ENCODE measurements at places on chromosomes 13 and 19.
A peak's percentile ranks its signal among the peaks of the same experiment; 100 is the strongest.

- H3K27ac ChIP-seq: no peak overlapping the region
- ATAC-seq: no peak
- H3K4me3 ChIP-seq: no peak overlapping the region
- peaks cover 14% of the 10 kb centered on the region for H3K36me3 ChIP-seq
- peaks cover 42% of the 10 kb centered on the region for H3K4me1 ChIP-seq
Measured at GRCh38 chr13:41956272-41956671, 4.6 kb downstream of the VWA8 start.

DNA sequence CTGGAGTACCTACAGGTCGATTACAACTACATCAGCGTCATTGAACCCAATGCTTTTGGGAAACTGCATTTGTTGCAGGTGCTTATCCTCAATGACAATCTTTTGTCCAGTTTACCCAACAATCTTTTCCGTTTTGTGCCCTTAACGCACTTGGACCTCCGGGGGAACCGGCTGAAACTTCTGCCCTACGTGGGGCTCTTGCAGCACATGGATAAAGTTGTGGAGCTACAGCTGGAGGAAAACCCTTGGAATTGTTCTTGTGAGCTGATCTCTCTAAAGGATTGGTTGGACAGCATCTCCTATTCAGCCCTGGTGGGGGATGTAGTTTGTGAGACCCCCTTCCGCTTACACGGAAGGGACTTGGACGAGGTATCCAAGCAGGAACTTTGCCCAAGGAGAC, 4.7 kb downstream of the SLITRK5 start:
- H3K27ac ChIP-seq: no peak overlapping the region
- H3K36me3 ChIP-seq: no peaks in the 10 kb centered on the region
- peaks cover 8% of the 10 kb centered on the region for H3K4me1 ChIP-seq
- H3K4me3 ChIP-seq: no peak overlapping the region
- no peak for ATAC-seq
- H3K27me3 ChIP-seq: peaks cover 62% of the 10 kb centered on the region

DNA sequence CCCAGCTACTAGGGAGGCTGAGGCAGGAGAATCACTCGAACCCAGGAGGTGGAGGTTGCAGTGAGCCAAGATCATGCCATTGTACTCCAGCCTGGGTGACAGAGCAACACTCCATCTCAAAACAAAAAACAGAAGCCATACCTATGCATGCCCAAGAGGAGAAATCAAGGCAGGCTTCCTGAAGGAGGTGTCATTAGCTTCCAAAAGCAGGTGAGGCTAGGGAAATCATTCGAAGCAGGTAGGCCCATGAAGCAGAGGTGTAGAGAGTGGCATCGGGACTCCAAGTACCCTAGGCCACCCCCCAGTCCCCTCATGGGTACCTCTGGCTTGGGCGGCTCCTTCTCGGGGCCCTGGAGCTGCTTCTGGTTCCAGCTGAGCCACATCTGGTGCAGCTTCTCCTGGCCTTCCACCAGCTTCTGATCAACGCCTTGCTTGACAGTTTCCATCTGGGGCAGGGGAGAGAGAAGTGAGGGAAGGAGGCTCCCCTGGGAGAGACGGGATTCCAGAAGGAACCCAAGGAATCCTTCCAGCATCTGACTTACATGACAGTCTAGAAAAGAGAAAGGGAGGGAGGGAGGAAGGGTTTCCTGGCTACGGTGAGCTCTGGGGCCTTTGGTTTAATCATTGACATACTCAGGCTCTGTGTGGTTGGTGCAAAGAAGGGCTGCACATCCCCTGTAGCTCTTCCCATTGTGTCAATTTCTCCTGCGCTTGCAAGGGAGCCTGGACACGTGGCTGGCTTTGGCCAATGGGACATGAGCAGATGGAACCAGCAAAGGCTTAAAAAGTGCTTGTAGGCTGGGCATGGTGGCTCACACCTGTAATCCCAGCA, 13.1 kb upstream of the TICAM1 start:
- H3K27me3 ChIP-seq: no peaks in the 10 kb centered on the region
- peaks cover 24% of the 10 kb centered on the region for H3K4me1 ChIP-seq
- ATAC-seq: no peak
- peaks cover 49% of the 10 kb centered on the region for H3K36me3 ChIP-seq

DNA sequence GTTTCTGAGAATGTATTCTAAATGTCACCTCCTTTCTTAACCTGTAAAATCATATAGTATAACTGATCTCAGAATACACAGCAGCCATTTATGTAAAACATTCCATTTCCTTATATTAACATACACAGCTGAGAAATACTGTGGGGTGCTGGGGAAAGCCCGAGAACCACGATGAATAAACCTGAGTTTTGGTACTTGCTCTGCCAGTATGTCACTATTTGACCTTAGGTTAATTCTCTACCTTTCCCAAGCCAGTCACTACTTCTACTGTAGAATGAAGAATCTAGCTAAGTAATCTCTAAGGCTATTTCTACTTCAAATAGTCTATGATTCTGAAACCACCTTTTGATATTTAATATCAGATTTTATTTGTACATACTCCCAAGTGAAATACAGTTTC, 173.7 kb downstream of the TBC1D4 start:
- H3K4me3 ChIP-seq: peak overlapping the region; percentile 44
- H3K27me3 ChIP-seq: peaks cover 11% of the 10 kb centered on the region
- H3K36me3 ChIP-seq: peaks cover 21% of the 10 kb centered on the region
- peak overlapping the region; percentile 30 for H3K27ac ChIP-seq
- H3K4me1 ChIP-seq: peaks cover 31% of the 10 kb centered on the region

DNA sequence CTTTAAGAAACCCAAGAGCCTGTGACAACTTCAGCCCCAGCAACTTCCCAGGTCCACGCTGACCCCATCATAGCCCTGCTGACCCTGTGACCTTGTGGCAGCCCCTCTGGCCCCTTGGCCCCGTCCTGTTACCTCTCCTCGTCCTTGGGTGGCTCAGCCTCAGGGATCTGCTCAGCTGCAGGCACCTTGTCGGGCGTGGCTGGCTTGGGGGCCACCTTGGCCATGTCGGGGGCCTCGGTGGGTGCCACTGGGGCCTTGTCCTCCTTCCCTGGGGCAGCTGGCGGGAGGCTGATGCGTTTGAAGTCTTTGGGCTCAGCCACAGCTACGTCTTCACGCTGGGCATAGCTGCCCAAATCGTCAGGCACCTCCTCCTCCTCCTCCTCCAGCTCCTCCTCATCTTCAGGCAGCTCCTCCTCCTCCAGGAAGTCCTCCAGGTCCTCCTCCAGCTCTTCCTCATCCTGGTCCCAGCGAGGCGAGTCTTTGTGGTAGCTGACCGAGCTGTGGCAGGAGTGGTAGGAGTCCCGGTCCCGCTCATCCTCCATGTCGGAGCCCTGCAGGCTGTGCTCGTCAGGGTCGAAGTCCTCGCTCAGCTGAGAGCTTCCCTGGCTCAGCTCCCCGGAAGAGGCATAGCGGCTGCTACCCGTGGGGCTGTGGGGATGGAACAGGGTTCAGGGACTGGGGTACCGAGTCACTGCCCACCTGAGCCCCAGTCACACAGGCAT, 32.2 kb downstream of the UNC13A start:
- no peak for ATAC-seq
- H3K4me3 ChIP-seq: no peak overlapping the region
- H3K36me3 ChIP-seq: no peaks in the 10 kb centered on the region
- H3K4me1 ChIP-seq: no peaks in the 10 kb centered on the region

- H3K36me3 ChIP-seq: no peaks in the 10 kb centered on the region
- no peaks in the 10 kb centered on the region for H3K4me1 ChIP-seq
- H3K4me3 ChIP-seq: no peak overlapping the region
- H3K27ac ChIP-seq: no peak overlapping the region
- ATAC-seq: peak; percentile 74
Measured at GRCh38 chr19:53511933-53512374, 26.0 kb upstream of the ZNF331 start.

- no peak overlapping the region for H3K4me3 ChIP-seq
- no peak overlapping the region for H3K27ac ChIP-seq
- H3K36me3 ChIP-seq: no peaks in the 10 kb centered on the region
- H3K4me1 ChIP-seq: no peaks in the 10 kb centered on the region
- no peak for ATAC-seq
- H3K27me3 ChIP-seq: no peaks in the 10 kb centered on the region
Measured at GRCh38 chr19:28636016-28636629, 576.8 kb downstream of the UQCRFS1 start.

DNA sequence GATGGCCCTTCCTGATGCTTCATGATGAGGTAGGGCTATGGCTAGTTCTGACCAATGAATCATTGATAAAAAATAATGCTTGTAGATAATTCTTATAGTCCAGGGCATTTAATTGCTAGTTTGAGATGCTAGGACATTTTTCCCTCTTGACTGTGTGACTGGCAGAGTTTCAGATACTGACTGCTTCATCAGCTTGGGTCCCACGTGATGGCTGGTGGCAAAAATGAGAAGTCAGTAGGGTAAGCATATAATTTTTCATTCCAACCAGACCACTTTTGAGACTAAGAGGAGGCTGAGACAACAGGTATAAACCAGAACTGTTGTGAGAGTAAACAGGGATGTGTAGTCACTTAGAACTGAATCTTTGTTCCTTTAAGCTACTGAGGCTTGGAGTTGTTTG, 183.3 kb downstream of the HS6ST3 start:
- ATAC-seq: no peak
- no peaks in the 10 kb centered on the region for H3K36me3 ChIP-seq
- no peaks in the 10 kb centered on the region for H3K27me3 ChIP-seq
- H3K4me3 ChIP-seq: no peak overlapping the region

DNA sequence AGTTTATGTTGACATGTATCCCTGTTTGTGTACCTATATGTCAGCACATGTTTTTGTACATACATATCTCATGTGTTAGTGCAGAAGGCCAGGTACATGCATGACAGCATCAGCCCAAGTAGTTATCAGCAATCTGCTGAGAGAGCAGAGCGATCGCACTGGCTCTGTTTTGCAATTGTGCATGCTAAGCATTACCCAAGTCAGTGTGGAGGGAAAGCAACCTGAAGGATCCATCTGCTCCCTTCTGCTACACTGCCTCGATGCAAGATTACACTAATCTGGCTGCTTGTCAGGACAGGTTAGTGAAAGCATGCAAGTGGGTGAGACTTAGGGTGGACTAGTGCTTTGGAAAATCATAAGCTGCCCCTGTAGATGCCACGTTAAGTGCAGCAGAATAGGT, 211.8 kb downstream of the PCCA start:
- no peak for ATAC-seq
- H3K36me3 ChIP-seq: peaks cover 6% of the 10 kb centered on the region
- no peaks in the 10 kb centered on the region for H3K4me1 ChIP-seq
- H3K27ac ChIP-seq: no peak overlapping the region
- H3K4me3 ChIP-seq: no peak overlapping the region

- H3K4me1 ChIP-seq: no peaks in the 10 kb centered on the region
- ATAC-seq: no peak
- H3K36me3 ChIP-seq: no peaks in the 10 kb centered on the region
- H3K27me3 ChIP-seq: peaks cover 33% of the 10 kb centered on the region
Measured at GRCh38 chr13:106522112-106522705, 13.3 kb downstream of the EFNB2 start.

- no peaks in the 10 kb centered on the region for H3K4me1 ChIP-seq
- no peaks in the 10 kb centered on the region for H3K36me3 ChIP-seq
- peaks cover 47% of the 10 kb centered on the region for H3K27me3 ChIP-seq
- H3K4me3 ChIP-seq: no peak overlapping the region
Measured at GRCh38 chr19:29770648-29771047, 41.1 kb upstream of the CCNE1 start.

GRCh38 chr13:21735701-21736401, 65.0 kb downstream of the FGF9 start:
- no peak for ATAC-seq
- H3K4me3 ChIP-seq: no peak overlapping the region
- H3K27me3 ChIP-seq: peaks cover 15% of the 10 kb centered on the region
- H3K27ac ChIP-seq: no peak overlapping the region

GRCh38 chr13:64333888-64334287, 2896.2 kb downstream of the PCDH9 start:
- ATAC-seq: no peak
- no peak overlapping the region for H3K4me3 ChIP-seq
- H3K27ac ChIP-seq: no peak overlapping the region
- no peaks in the 10 kb centered on the region for H3K4me1 ChIP-seq
- H3K36me3 ChIP-seq: no peaks in the 10 kb centered on the region

GRCh38 chr13:38045278-38046048, 175.9 kb upstream of the TRPC4 start:
- H3K4me3 ChIP-seq: no peak overlapping the region
- ATAC-seq: no peak
- no peak overlapping the region for H3K27ac ChIP-seq
- no peaks in the 10 kb centered on the region for H3K27me3 ChIP-seq

GRCh38 chr13:27403203-27403678, 21.2 kb upstream of the GTF3A start:
- no peaks in the 10 kb centered on the region for H3K36me3 ChIP-seq
- H3K4me1 ChIP-seq: peaks cover 7% of the 10 kb centered on the region
- H3K4me3 ChIP-seq: no peak overlapping the region
- no peak for ATAC-seq
- H3K27ac ChIP-seq: no peak overlapping the region
- H3K27me3 ChIP-seq: peaks cover 5% of the 10 kb centered on the region

DNA sequence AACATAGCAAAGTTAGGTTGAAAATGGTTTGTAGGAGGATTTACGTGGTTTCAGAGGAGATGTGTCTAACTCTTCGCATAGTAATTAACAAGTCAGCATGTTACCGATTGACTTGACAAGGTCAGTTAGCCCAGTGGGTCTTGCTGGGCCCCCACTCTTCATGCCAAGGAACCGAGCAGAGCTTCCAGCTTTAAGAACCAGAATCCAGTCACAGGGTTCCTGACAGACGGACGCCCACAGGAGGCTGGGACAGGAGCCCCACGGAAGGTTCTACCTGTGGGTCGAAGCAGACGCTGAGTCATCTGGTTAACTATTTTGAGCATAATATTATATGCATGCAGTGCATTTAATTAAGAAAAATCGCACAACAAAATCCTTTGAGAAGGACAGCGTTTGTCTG, 3.5 kb downstream of the TMEM255B start:
- no peak for ATAC-seq
- peaks cover 15% of the 10 kb centered on the region for H3K4me1 ChIP-seq
- no peak overlapping the region for H3K27ac ChIP-seq
- no peak overlapping the region for H3K4me3 ChIP-seq
- peaks cover 63% of the 10 kb centered on the region for H3K27me3 ChIP-seq
- H3K36me3 ChIP-seq: no peaks in the 10 kb centered on the region

DNA sequence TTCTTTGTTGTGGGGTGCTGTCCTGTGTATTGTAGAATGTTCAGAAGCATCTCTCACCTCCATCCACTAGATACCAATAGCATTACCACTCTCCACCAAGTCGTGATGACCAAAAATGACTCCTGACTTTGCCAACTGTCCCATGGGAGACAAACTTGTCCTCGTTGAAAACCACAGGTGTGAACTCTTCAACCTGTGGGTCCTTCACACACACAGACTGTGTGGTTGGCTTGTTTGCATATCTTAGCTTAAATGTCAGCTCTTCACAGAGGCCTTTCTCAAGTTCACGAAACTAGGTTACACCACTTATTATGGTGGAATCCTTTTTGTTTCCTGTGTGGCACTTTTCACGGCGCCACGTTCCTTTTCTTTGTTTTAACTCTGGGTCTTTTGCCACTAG, 6.8 kb downstream of the GPC5 start:
- H3K4me1 ChIP-seq: peaks cover 31% of the 10 kb centered on the region
- no peak overlapping the region for H3K27ac ChIP-seq
- no peaks in the 10 kb centered on the region for H3K27me3 ChIP-seq
- H3K4me3 ChIP-seq: no peak overlapping the region
- H3K36me3 ChIP-seq: peaks cover 6% of the 10 kb centered on the region
- peak; percentile 60 for ATAC-seq

- peak overlapping the region; percentile 81 for H3K27ac ChIP-seq
- H3K4me1 ChIP-seq: peaks cover 71% of the 10 kb centered on the region
- H3K27me3 ChIP-seq: no peaks in the 10 kb centered on the region
- H3K36me3 ChIP-seq: peaks cover 55% of the 10 kb centered on the region
- ATAC-seq: peak; percentile 1
- peak overlapping the region; percentile 87 for H3K4me3 ChIP-seq
Measured at GRCh38 chr19:35718345-35719041, 690 bp downstream of the KMT2B start.
